ENCODE measurements at places on chromosomes 5 and 9. TPM values are rescaled to one million over a fixed set of nuclear protein-coding genes. Genes with fewer than 3 reads are reported as not detected.

ADRA1B gene
- not detected for total RNA-seq

RGS7BP gene
- total RNA-seq, result not detected

FAM221B gene
- not detected for total RNA-seq

GRCh38 chr9:16368237-16369087 lies 502.0 kb downstream of the BNC2 start:
- no peak for DNase-seq

BTNL8 gene
- total RNA-seq, result not detected

DNA sequence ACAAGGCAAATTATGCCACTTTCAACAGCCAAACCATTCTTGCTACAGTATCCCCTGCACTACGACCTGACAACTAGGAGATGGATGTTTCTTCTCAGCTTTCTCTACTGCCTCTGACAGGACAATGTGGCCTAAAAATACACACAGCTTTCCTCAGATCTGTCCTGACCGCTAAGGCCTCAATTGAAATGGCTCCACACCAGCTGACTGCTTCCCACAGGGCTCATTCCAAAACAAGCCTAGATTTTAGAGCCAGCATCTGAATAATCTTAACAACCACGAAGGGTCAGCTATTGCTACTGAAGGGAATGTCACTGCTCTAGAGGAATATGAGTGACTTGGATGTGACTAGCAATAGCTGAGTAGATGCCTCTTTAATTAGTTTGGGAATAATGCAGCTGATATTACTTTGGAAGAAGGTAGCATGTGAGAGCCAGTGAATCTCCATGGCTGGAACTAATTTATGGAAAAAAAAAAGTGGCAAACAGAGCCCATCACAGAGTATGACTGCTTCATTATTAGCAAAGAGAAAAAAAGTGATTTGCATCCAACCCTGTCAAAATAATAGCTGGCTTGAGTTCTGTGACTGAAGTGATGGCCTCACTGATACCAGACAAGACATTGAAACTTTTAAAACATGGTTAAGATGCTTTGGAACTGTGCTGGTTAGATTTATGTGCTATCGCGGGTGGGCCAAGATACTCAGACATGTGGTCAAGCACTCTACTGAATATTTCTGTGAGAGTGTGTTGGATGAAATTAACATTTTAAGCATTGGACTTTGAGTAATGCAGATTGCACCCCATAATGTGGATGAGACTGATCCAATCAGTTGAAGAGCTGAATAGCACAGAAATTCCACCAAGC lies 450.2 kb downstream of the NR2F1-AS1 start:
- no peak for DNase-seq

DNA sequence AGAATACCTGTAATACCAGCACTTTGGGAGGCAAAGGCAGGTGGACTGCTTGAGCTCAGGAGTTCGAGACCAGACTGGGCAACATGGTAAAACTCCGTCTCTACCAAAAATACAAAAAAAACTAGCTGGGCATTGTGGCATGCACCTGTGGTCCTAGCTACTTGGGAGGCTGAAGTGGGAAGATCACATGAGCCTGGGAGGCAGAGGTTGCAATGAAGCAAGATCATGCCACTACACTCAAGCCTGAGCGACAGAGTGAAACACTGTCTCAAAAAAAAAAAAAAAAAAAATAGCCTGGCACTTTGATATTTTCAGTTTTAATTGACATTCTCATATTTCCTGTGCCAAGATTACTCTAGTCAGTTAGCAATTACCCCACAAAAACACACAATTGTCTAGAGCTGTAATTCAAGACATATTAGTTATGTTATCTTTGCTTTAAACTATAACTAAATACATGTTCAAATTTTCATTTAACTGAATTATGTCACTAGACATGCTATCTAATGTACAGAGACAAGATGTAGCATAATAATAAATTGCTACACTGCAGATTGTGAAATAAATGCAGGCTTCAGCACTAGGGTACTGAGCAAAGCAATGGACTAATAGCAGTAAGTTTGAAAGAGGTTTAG lies 378.2 kb upstream of the GRAMD2B start:
- peak; percentile 11 for DNase-seq

Measured in SK-MEL-5 (cell line).